AG10803 (cell line): ENCODE measurements at places on chromosomes 1 and 21.

DNA sequence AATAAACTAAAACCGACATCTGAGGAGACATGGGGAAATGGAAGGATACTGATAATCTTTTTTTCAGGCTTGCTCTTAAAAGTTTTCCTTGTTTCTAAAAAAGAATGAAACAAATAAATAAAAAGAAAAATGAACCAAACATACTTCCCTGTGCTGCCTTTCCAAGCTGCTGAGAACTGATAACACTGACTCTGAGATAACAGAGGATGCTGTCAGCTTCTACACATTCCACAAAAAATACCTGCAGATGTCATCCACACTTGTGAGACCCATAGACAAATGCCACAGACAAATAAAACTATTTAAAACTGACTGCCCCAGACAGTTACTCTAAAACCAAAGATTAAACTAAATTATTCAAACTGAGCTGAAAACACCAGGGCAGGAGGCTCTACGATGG, 12.0 kb upstream of the OR6K3 start:
- no peak for DNase-seq

DNA sequence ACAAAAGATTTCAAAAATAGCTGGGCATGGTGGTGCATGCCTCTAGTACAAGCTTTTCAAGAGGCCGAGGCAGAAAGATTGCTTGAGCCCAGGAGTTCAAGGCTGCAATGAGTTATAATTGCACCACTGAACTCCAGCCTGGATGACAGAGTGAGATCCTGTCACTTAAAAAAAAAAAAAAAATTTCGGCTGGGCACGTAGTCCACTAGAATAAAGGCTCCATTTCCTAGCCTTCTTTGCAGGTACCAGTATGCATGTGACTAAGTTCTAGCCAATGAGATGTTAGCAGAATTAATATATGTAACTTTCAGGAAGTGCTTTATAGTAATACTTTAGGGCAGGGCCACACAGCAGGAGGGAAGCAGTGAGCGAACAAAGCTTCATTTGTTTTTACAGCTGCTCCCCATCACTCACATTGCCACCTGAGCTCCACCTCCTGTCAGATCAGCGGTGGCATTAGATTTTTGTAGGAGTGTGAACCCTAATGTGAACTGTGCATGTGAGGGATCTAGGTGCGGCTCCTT, 28.8 kb upstream of the SYDE2 start:
- DNase-seq: no peak

GRCh38 chr1:29772584-29773100, 536.3 kb downstream of the PTPRU start:
- no peak for DNase-seq

DNA sequence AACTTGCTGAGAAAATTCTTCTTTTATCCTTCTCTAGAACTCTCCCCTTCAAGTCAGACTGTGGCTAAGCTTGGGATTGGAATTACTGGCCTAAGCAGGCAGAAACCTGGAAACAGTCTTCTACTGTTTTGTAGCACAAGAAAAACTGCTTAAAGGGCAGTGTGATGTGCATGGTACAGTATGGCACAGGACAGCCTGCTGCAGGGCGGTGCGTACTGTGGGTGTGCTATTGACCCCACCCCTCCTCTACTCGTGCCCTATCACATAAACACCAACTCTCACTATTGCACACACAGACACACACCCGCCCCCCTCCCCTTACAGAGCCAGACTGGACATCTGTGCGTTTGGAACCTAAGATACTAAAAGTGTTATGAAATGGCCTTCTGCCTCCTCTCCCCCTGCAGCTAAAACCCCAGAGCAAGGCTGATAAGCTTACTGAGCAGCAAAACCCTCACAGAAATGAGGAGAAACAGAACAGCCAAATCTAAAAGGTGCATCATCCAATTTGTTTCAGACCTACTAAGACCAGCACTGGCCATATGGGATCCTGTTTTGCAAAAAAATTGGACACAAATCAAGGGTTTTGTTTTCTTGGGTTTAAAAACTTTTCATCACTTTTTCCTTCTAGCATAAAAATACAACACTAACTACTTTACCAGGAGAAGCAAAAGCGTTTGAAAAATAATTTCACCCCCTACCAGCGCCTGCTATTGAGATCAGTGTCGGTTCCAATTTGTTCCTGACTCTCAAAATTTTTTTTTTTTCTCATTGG, 355.8 kb upstream of the LYPLAL1 start:
- DNase-seq: no peak

- DNase-seq: peak; percentile 48
Observed at GRCh38 chr1:201500670-201501120, 6.2 kb downstream of the CSRP1 start.

- DNase-seq: no peak
Observed at GRCh38 chr1:36139521-36139920, 9.8 kb downstream of the TRAPPC3 start.

DNA sequence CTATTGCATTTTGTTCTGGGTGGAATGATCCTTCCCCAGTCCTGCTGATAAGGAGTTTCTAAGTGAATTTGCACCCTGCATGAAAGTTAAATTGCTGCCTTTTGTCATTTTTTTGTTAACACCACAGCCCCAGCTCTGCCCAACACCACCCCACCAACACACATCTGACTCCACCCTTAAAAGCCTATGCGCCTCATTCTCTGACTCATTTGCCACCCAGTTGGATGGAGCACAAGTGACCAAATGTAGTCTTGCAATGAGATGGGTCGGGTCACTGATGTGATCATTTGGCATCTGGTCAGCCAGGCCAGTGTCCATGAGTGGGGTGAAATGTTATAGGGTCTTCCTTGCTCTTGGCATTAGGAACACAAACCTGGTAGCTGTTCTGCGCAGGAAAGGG, 256.8 kb downstream of the KAZN start:
- no peak for DNase-seq

GRCh38 chr1:89757532-89757931, 63.3 kb upstream of the LRRC8D start:
- no peak for DNase-seq

DNA sequence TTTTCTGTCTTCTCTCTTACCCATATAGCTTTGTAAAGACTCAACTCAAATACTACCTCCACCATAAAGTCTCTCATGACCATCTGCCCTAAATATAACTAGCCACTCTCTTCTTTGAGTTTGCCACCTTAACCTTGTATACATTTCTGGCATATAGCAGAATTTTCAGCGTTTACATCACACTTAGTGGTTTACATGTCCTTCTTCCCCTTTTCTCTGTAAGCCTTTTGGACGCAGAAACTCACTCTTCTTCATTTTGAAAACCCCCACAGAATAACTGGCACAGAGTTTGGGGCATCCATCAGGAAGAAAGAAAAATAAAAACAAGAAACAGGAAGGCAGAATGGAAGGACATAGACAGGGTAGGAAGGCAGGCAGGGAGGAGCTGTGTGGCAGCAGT, 131.8 kb upstream of the DUSP10 start:
- DNase-seq: no peak
